ENCODE measurements at places on chromosomes 3 and 15.

DNA sequence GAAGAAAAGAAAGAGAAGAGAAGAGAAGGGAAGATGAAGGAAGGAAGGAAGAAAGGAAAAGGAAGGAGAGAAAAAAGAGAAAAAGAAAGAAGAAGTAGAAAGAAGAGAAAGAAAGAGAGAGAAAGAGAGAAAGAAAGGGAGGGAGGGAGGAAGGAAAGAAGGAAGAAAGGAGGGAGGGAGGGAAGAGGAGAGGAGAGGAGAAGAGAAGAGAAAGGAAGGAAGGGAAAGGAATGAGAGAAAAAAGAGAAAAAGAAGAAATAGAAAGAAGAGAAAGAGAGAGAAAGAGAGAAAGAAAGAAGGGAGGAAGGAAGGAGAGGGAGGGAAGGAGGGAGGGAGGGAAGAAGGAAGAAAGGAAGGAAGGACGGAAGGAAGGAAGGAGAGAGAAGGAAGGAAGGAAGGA, 217.9 kb upstream of the POU1F1 start:
- no peak for DNase-seq

GRCh38 chr3:123780656-123781055, 103.5 kb downstream of the MYLK start:
- DNase-seq, result no peak

- no peak for DNase-seq
Measured at GRCh38 chr3:15616053-15616452, 14.5 kb downstream of the BTD start.

GRCh38 chr3:59809016-59809415, 759.2 kb upstream of the CFAP20DC start:
- no peak for DNase-seq

- no peak for DNase-seq
Measured at GRCh38 chr15:96200357-96200967, 130.0 kb upstream of the NR2F2 start.

Data from activated naive CD4-positive, alpha-beta T cell treated with anti-CD3 and anti-CD28 coated beads, Interleukin-2, amount 50 U/mL, for 72 hours (primary cell).